ENCODE measurements at places on chromosomes 5 and 9.

DNA sequence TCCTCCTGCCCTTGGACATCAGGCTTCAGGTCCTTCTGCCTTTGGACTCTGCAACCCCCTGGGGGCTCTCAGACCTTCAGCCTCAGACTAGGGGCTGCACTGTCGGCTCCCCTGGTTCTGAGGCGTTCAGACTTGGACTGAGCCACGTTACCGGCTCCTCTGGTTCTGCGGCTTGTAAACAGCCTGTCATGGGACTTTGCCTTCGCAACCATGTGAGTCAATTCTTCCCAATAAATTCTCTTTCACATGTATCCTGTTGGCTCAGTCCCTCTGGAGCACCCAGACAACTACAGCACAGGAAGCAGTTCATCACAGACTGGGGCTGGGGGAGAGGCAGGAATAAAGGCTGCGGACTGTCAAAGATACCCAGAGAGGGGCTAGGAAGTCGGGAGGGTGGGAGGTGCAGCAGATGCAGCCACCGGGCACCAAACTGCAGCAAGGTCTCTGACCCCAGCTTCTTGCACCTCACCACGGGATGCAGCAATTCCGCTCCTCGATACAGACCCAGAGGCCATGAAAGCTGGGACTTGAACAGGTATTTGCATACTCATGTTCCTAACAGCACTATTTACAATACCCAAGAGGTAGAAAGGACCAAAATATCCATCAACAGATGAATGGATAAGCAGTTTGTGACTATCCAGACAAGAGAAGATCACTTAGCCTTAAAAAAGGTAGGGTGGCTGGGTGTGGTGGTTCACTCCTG is 100.8 kb downstream of the COL23A1 start:
- DNase-seq: no peak

DNA sequence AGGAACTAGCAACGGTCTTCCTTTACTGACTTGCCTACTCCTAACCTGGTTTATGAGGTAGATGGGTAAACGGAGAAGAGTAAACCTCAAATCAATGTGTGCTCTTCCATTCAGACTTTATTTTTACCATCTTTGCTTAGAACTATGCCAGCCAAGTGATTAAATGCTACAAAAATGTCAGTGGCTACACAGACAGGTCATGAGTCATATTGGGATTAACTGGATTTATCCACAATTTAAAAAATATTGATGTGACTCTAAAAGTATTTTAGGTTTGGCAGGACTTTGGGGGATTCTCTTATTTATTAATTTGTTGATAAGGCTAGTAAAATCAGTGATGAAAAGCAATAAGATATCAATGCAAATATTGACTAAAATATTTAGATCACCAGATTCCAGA is 275.0 kb downstream of the PLK2 start:
- no peak for DNase-seq

- DNase-seq: no peak
These were observed 4.8 kb upstream of the HOMER1 start for GRCh38 chr5:79518718-79519117.

DNA sequence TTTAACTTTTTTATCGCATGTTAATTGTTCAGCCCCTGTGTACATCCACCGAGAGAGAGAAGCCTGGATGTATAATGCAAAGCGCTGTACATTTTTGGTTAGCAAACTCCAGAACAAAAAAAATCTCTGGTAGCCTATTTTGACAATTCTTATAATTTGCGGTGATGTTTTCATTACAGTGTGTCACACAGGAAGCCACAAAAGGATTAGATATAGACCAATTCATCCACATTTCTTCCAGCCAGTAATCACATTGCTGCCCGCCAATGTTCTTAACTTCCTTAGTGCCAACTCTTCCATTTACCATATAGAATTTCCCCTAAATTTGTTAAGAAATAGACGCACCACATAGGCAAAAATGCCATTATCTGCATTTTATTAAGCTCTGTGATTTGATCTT is 435.6 kb downstream of the EFNA5 start:
- no peak for DNase-seq
